ENCODE measurements at places on chromosomes 12 and 14.

DNA sequence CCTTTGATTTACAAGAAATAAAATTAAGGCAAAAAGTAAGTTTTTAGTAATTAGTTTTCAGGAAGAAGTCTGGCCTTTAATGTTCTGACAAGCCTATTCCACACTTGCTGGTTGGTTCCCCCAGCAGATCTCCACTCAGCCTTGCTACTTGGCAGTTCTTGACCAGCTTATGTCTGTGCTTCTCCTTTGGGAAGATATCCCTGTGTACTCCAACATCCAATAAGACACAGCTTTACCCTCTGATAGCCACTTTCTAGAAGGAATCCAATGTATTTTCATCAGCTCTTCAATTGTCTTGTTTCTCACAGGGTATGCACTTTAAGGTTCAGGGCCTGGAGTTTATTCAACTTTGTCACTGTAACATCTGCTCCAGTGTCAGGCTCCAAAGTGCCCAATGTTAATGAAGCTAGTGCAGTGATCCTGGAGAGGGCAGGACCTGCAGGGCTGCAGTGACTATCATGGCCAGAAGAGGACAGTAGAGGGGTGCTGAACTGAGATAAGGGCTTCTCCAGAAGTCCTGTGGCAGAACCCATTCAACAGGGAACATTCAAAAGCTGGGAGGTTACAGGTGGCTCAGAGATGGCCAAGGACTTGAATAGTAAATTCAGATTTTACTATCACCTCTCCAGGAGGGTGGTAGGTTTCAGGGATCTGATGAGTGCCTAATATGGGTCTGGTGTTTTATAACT lies 22.9 kb downstream of the JKAMP start:
- DNase-seq = peak; percentile 46

GRCh38 chr14:71803539-71804260 lies 128.5 kb upstream of the RGS6 start:
- DNase-seq = no peak

- no peak for DNase-seq
Observed at GRCh38 chr14:23365732-23366425, 907 bp upstream of the EFS start.

- DNase-seq = no peak
Observed at GRCh38 chr12:132838410-132839080, 9.9 kb upstream of the GOLGA3 start.

DNA sequence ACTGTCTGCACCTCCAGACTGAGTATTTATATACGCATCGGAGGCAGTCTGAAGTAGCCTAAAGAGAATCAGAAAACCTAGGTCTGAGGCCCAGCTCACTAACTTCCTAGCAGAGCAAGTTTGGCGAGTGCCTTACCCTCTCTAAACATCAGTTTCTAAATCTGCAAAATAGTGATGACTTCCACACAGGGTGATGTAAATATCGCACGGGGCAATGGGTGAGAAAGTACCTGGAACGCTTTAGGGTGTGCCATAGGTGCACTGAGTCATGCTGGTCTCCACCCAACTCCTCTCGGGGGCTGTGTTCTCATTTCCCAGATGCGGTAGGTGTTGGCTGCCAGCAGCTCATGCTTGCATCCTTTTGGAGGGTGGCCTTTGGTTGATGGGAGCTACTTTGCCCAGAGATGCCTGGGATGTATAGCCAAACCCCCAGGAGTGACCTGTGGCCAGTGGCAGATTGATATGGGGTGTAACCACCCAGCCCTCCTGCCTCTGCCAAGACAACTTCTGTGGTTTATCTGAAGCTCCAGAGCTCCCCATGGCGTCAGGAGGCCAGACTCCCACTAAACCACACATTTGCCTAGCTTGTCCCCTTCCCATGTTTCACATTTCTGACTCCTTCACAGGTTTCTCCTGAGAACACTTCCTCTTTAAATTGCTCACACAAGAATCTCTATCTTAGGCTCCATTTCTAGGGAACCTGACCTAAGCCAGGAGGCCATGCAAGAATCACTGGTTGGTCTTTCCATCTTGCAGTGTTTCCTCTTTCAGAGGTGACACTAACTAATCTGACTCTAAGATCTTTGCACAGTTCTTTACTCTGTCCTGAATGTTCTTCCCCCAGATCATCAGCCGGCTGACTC lies 62.0 kb upstream of the TUNAR start:
- no peak for DNase-seq

- no peak for DNase-seq
Observed at GRCh38 chr12:120901818-120902217, 2.3 kb downstream of the SPPL3 start.

DNA sequence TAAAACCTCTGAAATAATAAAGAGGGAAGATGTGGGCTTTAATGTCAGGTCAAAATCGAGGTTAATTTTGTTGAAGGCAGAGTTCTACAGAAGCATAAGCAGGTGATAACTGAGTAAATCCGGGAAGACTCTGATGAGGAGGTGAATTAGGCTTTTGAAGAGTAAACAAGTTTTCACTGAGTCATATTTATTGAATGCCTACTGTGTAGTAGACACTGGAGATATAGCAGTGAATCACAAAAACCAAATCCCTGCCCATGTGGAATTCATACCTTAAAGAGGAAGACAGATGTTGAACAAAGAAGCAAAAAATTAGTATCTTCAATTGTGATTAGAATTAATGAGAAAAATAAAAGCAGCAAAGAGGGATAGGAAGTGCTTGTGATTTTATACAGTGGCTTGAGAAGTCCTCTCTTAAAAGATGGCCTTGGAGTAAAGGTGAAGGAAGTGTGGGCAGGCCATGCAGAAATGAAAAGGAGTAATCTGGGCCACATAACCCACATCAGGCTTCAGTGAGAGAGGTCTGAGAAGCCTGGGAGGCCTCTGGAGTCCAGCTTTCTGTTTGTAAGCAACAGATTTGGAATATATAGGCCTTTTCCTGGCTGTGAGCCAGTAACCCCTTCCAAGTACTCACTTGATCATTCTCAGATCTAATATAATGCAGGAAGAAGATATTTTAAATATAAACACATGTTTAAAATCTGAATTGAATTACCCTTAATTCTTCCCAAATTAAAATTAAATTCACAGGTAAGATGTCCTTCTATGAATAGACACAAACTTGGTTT lies 46.7 kb downstream of the BHLHE41 start:
- no peak for DNase-seq

GRCh38 chr14:34699873-34700621 lies 14.3 kb downstream of the CFL2 start:
- DNase-seq = no peak

DNA sequence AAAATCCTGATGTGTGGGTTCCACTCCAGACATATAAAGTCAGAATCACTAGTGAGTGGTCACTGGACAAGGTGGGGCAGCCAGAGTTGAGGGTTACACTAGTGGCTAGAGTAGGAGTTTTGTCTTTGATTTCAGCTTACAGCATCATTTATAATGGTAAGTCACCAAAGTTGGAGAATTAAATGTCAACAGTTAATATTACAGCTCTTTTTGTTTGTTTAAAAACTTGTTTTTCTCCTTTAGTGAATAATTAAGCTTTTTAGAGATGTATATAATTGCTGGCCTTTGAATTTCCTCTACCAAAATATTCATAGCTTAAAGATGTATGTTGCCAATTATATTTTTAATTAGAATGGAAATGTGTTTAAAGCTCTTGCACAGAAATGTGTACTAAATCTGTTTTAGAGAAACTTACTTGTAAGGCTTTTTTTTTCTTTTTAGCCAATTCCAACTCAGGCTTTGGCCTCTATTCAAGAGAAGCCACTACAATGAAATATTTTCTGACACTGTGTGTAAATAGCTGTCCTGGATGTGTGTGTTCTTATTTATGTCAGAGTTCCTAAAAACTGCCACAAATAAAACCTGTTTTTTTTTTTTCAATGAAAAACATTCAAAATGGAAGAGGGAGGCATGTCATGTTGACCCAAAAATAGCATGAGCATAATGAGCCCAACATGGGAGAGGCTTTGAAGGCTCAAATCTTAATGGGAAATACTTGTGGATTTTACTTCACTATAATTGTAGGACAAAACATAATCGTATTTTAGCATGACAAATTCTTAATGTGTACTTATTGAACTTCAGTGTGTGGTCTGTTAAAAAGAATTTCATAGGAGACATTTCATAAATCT lies 92.2 kb downstream of the TBC1D30 start:
- no peak for DNase-seq

- DNase-seq = peak; percentile 7
Observed at GRCh38 chr14:90759370-90760077, 56.7 kb downstream of the TTC7B start.

GRCh38 chr12:107396991-107397390 lies 288.6 kb upstream of the PWP1 start:
- no peak for DNase-seq

GRCh38 chr14:50605766-50606165 lies 45.8 kb downstream of the ATL1 start:
- no peak for DNase-seq

- DNase-seq = peak; percentile 64
Observed at GRCh38 chr14:69615496-69616407, 4.4 kb downstream of the SUSD6 start.

GRCh38 chr12:86669010-86669409 lies 412.8 kb upstream of the MGAT4C start:
- no peak for DNase-seq

- DNase-seq = peak; percentile 94
Observed at GRCh38 chr12:52036587-52037171, 14.6 kb upstream of the NR4A1 start.

GRCh38 chr14:37625597-37626595 lies 30.5 kb downstream of the TTC6 start:
- no peak for DNase-seq

- no peak for DNase-seq
Observed at GRCh38 chr12:1425396-1425729, 169.0 kb downstream of the FBXL14 start.

DNA sequence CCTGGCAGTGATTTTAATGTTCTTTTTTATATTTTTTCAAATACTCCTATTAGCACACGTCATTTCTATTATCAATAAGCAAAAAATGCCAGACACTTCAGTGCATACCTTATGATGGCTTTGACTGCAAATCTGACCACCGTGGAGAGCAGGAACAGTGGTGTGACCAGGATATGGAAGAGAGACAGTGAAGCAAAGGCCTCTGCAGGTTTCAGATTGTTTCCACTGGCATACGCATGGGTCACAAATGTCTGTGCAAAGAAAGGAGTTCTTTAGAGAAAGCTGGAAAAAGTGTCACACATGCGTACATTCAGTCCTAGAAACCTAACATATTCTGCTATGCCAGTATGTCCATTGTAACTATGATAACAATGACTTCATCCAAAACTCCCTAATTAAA lies 47.3 kb downstream of the ABCC9 start:
- no peak for DNase-seq

DNA sequence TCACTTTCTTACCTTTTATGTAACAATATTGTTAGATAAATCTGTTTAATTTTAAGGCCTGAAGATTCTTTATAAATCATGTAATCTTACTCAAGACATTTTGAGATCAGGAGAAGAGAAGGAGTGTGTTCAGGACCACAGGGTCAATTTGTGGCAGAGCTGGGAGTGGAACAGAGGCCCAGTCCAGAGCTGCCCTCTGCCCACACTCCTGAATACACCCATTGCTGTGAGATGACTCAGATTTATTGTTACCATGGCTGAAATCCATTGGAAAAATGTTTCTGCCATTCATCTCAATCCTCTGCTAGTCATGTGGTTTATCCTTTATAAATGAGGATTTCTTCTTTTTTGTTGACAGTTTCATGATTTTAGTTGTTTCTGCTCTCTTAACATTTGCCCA lies 100.5 kb upstream of the STXBP6 start:
- DNase-seq = no peak

- DNase-seq = no peak
Observed at GRCh38 chr12:52356762-52357580, 10.3 kb downstream of the KRT85 start.

- no peak for DNase-seq
Observed at GRCh38 chr12:131897276-131897675, 2.9 kb downstream of the ULK1 start.

- DNase-seq = no peak
Observed at GRCh38 chr14:51294951-51295525, 55.0 kb downstream of the TMX1 start.

GRCh38 chr12:45634273-45634917 lies 95.1 kb upstream of the ARID2 start:
- no peak for DNase-seq

GRCh38 chr12:6644257-6644596 lies 3.0 kb downstream of the ACRBP start:
- DNase-seq = no peak

- DNase-seq = no peak
Observed at GRCh38 chr12:30953257-30953656, 26.7 kb downstream of the TSPAN11 start.

- DNase-seq = no peak
Observed at GRCh38 chr12:15536446-15536845, 214.1 kb downstream of the PTPRO start.

DNA sequence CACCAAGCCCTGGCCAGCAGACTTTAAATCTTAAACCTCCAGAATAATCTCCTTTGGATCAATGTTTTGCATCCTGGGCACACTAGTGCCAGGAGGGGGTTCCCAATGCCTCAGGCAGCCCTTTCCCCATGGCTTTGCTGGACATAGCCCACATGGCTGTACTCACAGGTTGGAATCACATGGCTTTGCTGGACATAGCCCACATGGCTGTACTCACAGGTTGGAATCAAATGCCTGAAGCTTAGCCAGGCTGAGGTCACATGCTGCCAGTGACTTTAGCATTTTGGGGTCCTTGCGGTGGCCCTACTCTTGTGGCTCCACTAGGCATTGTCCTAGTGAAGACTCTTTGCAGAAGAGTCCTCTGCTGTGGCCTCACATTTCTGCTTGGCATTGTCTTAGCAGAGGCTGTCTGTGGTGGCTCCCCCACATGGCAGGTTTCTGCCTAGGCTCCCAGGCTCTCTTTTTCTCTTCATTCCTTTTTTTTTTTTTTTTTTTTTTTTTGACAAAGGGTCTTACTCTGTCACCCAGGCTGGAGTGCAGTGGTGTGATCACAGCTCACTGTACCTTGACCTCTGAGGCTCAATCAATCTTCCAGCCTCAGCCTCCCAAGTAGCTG lies 13.0 kb downstream of the FLVCR2 start:
- DNase-seq = no peak

DNA sequence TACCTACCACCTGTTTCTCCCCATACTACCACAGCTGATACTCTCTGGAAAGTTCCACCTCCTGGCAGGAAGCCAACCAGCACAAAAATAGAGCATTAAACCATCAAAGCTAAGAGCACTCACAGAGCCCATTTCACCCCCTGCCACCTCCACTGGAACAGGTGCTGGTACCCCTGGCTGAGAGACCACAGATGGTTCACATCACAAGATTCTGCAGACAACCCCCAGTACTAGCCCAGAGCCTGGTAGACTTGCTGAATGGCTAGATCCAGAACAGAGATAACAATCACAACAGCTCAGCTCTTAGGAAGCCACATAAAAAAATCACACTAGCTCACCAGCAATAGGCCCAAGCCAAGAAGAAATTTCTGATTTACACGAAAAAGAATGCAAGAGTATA lies 855.2 kb downstream of the FSCB start:
- no peak for DNase-seq

GRCh38 chr12:114684870-114685273 lies 897 bp upstream of the TBX3 start:
- no peak for DNase-seq

- DNase-seq = no peak
Observed at GRCh38 chr12:54351341-54351740, 12.9 kb downstream of the GPR84 start.

- DNase-seq = no peak
Observed at GRCh38 chr12:120169946-120170345, 24.6 kb downstream of the GCN1 start.

- peak; percentile 19 for DNase-seq
Observed at GRCh38 chr14:73829526-73830431, 21.9 kb upstream of the PTGR2 start.

- DNase-seq = no peak
Observed at GRCh38 chr14:74511966-74512830, 18.6 kb downstream of the ISCA2 start.
